Fibroblast of villous mesenchyme (primary cell): ENCODE measurements at places on chromosomes 3 and 15.

- no peak for DNase-seq
These were observed 134.4 kb upstream of the SKOR1 start for GRCh38 chr15:67690936-67691335.

- no peak for DNase-seq
These were observed 242.0 kb downstream of the MAGI1 start for GRCh38 chr3:65796676-65797075.

DNA sequence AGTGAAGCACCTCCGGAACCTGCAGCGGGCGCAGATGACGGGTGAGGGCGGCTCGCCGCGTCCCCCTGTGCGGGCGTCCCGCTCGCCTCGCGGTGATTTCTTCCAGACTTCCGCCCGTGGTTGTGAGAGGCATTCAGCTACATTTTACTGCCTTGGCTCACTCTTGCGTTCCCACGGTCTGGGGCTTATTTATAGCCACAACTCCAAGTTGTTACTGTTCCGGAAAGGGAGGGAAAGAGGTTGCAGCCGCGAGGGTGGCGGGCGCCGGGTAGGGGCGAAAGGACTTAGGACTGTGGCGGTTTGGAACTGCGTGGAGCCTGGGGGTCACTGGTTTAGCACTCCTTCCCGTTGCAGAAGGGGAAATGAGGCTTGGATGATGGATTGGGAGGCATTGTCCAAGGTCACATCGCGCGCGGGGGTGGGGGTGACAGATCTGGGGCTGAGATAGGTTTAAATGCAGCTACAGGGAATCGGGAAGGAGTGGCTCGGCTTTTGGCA is 1.1 kb downstream of the HES1 start:
- peak; percentile 90 for DNase-seq

- no peak for DNase-seq
These were observed 166.1 kb downstream of the PYDC2 start for GRCh38 chr3:191627064-191627463.

- no peak for DNase-seq
These were observed 154.3 kb downstream of the PLCL2 start for GRCh38 chr3:17038900-17039553.
